ENCODE measurements at places on chromosomes 1 and 21.

DNA sequence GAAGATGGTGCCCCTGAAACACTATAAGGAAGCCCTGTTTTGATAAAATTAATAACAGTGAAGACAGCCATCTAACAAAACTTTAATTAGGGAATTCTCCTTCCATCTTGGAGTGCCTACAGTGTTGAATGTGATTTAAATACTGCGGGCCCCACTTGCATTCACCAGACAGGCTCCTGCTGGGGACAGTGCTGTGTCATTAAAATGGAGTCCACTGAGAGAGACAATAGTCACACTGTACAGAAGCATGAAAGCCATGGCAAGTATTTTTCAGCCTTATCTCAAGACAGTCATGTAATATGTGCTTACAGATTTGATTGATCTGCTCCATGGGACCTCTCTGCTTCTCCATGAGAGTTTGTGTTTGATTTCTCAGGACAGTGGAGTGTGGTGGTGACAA, 29.7 kb upstream of the ZBTB18 start:
- DNase-seq: peak; percentile 27

DNA sequence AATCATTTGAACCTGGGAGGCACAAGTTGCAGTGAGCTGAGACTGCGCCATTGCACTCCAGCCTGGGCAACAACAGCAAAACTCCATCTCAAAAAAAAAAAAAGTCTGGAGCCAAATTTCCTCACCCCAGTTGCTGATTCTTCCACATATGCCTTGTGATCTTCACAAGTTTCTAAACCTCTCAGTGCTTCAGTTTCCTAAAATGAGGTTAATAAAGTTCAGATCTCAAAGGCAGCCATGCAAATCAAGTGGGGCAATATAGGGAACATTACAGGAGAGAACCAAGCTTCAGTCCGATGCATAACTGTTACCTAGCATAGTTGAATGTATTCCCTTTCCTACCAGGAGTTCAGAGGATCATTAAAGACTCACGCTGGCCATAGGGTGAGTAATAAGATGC, 4.8 kb downstream of the ITLN1 start:
- no peak for DNase-seq

DNA sequence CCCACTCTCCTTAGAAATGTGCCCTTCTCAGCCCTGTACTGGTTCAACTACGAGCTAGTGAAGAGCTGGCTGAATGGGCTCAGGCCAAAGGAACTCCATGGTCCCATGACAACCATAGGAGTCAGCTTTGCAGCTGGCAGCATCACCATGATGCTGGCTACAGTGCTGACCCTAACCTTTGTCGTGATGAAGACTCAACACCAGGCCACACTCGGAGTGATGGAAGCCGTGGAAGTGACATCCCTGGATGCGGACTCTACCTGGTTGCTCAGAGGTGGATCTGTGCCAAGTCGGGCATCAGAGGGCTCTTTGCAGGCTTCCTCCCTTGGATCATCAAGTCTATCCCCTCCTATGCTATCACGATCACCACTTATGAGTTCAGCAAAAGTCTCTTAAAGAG, 11.6 kb downstream of the KDM5B start:
- DNase-seq: no peak

DNA sequence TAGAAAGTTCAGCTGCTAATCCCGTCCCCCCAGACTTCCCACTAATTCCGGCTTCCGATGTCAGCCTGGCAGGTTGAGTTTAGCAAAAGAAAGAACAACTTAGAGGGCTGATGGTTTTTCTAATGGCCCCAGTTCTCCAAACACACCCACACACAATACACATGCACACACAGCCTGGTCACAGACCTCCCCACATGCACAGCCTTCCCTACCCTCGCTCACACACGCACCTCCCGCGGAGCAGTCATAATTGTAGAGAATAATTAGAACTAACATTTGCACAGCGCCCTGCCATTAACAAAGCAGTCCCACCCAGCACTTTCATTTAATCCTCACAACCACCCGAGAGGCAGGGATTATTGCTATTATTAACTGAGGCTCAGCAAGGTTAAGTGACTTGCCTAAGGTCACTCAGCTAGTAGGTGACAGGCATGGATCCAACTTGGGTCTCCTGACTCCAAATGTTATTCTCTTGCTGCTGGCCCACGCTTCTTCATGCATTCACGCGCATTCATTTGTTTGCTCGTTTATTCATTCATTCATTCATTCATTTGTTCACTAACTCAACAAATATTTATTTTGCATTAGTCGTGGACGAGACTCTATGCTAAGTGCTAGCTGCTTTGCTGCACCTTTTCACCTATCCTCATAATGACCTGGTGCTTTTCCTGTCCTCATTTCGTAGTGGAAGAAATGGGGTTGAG, 274.9 kb downstream of the FOXD2 start:
- no peak for DNase-seq

DNA sequence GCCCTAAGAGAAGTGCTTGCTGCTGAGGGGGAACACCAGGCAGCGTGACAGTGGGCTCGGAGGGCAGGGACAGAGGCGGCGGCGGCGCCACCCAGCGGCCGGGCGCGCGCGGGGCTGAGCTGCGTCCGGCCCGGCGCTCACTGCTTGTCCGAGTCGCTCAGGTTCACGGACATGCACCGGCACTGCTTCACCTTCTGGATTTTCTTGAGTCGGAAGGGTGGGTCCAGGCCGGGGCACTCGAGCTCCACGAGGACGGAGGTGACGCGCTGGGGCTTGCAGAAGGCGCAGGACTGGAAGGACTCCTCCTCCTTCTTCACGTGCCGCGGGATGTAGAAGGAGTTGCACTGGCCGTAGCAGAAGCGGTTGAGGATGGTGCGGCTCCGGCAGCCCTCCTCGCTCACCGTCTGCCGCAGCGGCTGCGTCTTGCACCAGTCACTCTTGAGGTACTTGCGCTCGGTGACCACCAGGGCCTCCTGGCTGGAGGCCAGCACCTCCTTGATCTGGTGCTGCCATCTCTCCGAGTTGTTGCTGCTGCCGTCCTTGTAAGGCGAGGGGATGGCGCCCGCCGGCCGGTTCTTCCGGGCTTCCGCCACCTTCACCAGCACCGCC, 119.0 kb downstream of the GREM2 start:
- DNase-seq: peak; percentile 4

DNA sequence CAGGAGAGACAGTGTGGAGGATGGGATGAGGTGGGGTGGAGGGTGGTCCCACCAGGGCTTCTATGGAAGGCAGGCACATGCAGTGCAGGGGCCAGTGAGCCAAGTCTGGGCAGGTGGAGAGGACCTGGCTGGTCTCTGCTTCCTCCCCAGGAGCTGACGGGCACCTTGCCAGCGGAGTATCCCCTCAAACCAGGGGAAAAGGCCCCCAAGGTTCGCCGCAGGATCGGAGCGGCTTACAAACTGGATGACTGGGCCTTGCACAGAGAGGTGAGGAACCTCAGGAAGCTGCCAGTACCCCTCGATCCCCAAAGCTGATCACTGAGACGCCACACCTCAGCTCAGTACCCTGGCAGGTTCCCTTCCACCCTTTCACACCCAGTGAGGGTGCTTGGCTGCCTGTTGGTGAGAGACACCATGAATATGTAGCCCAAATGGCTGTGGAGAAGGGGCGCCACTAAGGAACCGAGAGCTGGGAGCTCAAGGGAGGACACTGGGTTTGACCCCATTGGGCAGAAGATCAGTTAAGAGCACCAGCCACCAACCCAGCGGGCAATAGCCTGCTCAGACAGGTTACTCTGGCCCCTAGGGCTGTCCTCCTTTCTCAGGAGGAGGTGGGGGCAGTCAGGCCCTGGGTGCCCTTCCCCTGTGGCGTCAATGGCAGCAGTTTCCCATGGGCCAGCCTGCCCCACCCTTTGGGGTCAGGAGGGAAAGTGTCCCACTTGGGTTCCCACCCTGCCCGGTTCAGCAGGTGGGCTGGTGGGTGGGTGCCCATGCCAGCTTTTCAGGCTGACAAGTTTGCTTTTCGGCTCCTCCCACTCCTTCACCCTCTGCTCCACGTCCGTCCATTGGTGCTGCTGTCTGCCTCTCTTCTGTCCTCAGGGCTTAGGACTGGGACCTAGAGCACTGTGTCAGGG, 5.5 kb downstream of the INAVA start:
- no peak for DNase-seq

GRCh38 chr1:70034403-70034802, 171.0 kb downstream of the LRRC40 start:
- DNase-seq: peak; percentile 52

- DNase-seq: no peak
These were observed 136.7 kb downstream of the DMRTB1 start for GRCh38 chr1:53595906-53596305.

DNA sequence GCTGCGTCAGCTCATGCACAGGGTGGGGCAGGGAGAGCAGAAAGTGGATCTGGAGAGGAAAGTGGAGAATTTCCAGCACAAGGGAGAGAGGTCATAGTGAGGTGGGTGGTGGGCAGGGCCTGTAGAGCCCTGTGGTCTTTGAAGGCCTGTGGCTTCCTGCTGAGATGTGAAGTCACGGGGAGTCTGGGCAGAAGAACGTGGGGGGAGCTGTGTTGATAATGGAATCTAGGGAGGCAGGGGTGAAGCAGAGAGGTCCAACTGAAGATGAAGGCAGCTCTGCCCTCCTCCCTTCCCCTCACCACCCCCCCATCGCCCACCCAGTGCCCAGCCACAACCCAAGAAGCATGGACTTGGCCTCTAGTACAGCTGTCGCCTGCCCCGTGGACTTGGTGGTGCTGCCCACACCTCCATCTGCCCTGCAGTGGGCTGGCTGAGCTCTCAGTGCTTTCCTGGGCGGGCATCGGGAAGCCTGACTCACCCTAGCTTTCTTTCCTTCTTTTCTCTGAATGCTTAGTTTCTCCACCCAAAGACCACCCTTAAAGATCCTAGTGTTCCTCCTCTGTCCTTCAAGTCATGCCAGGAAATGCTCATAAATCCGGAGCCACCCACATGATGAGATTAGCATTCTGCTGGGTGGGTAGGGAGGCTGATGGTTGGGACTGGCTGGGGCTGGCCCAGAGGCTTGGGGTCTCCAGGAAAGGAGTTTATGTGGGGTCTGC, 186.1 kb downstream of the TRABD2B start:
- DNase-seq: no peak

- no peak for DNase-seq
These were observed 6.6 kb upstream of the FCRL6 start for GRCh38 chr1:159795534-159795933.

GRCh38 chr1:29793653-29794348, 557.5 kb downstream of the PTPRU start:
- no peak for DNase-seq

- DNase-seq: no peak
These were observed 122.8 kb upstream of the IVNS1ABP start for GRCh38 chr1:185439727-185440415.

DNA sequence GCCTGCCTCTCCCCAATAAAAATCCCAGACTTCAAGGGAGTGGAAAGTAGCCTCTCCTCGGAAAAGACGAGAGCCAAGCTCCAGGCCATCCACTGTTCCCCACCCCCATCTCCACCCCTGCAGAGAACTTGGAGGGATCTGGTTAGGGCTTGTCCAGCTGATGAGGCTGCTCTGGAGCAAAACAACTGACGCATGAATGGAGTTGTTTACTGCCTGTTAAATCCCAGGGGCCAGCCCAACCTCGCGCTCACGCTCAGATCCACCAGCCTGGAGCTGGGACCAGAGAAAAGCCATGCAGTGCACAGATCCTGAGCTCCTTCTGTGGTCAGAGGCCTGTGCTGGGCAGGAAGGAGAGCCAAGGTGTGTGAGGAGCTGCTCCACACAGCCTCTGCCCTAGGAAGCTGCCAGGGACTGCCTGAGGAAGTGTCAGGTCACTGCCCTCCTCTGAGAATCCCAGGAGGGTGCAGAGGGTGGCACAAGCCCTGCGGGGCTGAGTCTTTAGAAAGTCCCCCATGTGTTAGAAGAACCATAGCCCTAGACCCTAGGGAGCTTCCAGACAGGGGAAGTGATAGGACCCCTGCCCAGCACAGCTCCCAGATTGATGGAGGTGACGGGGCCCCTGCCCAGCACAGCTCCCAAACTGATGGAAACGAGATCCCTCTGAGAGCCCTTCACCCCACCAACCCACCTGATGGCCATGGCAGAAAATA, 109.0 kb upstream of the IPO9 start:
- DNase-seq: no peak

- DNase-seq: no peak
These were observed 5.6 kb downstream of the TMEM61 start for GRCh38 chr1:54986025-54986424.

DNA sequence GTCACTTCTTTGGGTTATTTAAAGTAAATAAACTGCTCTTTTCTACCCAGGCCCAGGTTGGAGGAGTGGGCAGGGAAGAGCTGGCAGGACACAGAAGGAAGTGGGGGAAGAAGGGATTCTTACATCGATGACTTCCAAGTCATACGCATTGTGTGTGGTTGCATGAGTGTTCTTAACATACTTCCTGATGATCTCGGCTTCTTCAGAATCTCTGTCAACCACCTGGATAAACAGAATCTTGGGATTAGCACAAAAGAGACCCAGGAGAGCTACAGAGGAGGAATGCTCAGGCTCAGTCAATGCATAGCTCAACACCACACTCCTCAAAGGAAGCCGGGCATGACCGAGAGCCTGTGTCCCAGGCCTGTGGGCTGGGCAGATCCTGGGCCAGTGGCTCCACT, 42.1 kb downstream of the PARP1 start:
- no peak for DNase-seq

DNA sequence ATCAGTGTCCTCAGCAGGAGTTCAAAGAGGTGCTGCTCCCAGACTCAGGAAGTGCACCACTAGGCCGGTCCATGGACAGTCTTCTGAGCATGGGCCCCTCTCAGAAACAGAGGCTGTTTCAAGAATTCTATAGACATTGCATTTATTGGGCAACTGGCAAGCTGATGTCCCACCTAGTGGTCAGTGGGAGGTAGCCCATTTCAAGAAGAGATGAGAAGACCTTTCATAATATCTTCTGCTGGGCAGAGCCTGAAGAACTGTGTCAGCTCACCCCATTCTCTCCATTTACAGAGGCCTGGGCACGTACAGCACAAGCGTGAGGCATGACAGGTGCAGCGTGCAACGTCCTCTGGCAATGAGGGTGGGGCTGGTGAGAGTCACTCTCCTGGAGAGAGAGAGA, 216.0 kb downstream of the DYRK1A start:
- DNase-seq: no peak

GRCh38 chr1:62962901-62963776, 179.2 kb downstream of the ATG4C start:
- DNase-seq: peak; percentile 43

DNA sequence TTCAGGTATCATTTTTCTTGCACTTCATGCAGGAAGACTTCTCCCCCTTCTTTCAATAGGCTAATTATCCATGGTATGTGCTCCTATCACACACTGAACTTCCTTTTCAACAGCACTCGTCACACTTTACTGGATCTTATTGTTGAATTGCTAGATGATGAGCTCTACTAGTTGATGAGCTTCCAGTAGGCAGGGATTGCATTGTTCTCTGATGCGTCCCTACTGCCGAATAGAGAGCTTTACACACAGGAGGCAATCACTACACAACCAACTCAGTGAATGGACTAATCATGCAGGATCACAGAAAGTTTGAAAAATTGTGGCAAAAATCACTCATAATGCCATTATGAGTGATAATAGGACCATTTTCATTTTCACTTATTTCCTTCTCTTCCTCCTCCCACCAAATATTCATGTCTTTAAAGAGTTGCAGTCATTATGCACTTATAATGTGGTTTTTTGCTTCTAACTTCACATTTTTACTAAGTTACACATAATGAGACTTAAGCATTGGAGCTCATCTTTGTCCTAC, 128.1 kb upstream of the ZNF648 start:
- DNase-seq: no peak
